ENCODE measurements at places on chromosomes 16 and 17. TPM values are rescaled to one million over a fixed set of nuclear protein-coding genes. Genes with fewer than 3 reads are reported as not detected.

The PITPNM3 gene
- 0.49 TPM for total RNA-seq

The PRKCB gene
- 373 TPM for total RNA-seq

The KRTAP4-1 gene
- total RNA-seq, result not detected

The HEATR9 gene
- not detected for total RNA-seq

The SMPD3 gene
- total RNA-seq, result 1.2 TPM

The C17orf113 gene
- total RNA-seq, result 2.1 TPM

The HP gene
- not detected for total RNA-seq

The RPL19 gene
- total RNA-seq, result 3,013 TPM

The TCAP gene
- total RNA-seq, result 4.2 TPM

The RNF222 gene
- total RNA-seq, result not detected

The CCL8 gene
- not detected for total RNA-seq

The CES1 gene
- total RNA-seq, result 0.37 TPM

The SYNGR3 gene
- 19.8 TPM for total RNA-seq

The RNF227 gene
- total RNA-seq, result 3.8 TPM

The C16orf96 gene
- total RNA-seq, result 0.66 TPM

The APOBR gene
- 2.6 TPM for total RNA-seq

The ZG16B gene
- not detected for total RNA-seq

The PRCD gene
- 34.4 TPM for total RNA-seq

The HIGD1B gene
- not detected for total RNA-seq

The SDK2 gene
- 12.7 TPM for total RNA-seq

The NHERF2 gene
- total RNA-seq, result 2.2 TPM

The KRT39 gene
- total RNA-seq, result not detected

The LGALS9C gene
- total RNA-seq, result 0.44 TPM

The ABCA6 gene
- total RNA-seq, result 1.4 TPM

The CCL4L2 gene
- total RNA-seq, result 1.2 TPM

The SLC52A1 gene
- not detected for total RNA-seq

The TM4SF5 gene
- total RNA-seq, result not detected

The PNMT gene
- total RNA-seq, result 0.76 TPM

The CSH1 gene
- not detected for total RNA-seq

The GNAO1 gene
- total RNA-seq, result 5.1 TPM

Data from B cell (primary cell).